T-helper 1 cell (primary cell): ENCODE measurements at places on chromosomes 5 and 9.

DNA sequence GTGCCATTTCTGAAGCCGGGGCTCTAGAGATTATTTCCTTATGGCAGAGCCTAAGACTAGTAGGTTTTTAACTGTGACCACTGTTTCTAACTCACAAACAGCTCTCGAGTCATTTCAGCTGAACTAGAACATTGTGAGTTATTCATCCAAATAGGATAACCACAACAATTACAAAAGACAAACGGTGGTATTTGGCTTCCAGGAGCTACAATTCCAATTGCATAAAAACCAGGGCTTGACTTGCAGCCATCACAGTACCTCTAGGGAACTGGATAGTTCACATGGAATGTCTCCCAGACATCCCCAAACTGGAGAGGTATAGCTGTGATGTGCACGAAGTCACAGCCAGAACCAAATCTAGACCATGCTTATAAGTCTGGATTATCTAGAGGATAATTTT, 224.8 kb downstream of the FAM114A2 start:
- no peak for DNase-seq

DNA sequence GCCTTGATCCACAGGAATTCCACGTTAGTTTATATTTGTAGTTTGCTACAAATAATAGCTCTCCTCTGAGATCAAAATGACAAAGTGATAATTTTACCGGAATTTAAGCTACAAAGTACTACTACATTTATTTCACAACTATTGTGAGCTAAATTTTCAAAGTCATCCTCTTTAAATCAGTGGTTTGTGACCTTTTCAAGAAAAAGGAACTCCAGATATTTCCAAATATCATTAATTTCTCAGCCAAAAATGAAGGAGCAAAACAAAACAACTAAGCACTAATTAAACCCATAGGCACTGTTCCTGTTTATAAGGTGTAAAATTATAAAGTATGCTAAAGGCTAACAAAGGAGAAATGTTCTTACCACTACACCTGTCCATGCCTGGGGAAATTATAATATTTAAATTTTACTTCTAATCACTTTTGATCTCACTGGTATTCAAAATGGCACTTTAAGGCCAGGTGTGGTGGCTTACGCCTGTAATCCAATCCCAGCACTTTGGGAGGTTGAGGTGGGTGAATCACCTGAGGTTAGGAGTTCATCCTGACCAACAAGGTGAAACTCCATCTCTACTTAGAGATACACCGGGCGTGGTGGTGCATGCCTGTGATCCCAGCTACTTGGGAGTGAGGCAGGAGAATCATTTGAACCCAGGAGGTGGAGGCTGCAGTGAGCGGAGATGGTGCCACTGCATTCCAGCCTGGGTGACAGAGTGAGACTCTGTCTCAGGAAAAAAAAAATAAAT, 77.5 kb downstream of the CEMIP2 start:
- DNase-seq = no peak

- DNase-seq = no peak
Measured at GRCh38 chr5:1963941-1964451, 81.3 kb upstream of the IRX4 start.

DNA sequence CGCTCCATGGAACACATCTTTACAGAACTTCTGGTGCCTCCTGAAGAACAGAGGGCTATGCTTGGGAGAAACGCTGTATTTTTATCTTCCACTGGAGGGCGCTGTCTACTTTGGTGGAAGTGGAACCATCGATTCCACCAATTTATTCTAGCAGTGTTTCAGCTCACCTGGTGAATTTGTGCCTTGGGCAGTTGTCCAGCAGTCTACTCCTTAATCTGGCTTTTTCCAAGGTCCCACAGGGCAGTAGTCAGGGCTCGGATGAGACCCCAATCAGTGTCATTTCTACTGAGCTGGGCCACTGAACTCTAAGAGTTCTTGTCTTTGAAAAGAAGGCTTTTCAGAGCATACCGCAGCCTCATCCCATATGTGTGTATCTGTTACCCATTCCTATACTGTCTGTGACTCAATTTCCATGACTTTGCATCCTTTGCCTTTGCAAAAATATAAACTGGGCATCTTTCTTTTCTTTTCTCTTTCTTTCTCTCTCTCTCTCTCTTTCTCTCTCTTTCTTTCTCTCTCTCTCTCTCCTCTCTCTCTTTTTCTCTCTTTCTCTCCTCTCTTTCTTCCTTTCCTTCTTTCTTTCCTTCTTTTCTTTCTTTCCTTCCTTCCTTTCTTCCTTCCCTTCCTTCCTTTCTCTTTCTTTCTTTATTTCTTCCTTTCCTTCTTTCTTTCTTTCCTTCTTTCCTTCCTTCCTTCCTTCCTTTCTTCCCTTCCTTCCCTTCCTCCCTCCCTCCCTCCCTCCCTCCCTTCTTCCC, 138.4 kb upstream of the ZNF618 start:
- DNase-seq = peak; percentile 10

DNA sequence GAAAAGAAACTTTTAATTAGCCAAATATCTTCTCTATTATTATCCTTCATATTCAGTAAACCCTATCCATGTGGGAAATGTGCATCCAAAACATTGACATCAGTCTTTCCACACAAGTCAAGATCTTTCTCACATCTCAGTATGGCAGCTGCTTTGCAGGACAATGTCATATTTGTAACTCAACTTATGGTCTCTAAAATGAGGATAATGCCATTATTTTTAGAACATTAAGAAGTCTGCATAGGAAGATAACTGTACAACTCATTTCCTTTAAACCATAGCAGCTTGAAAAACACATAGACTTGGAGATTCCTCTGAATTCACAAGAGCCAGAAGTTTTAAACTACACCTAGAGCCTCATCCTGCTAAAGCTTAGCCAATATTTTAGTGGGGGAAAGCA, 43.7 kb downstream of the MCTP1 start:
- DNase-seq = no peak

GRCh38 chr9:132768932-132769905, 99.0 kb downstream of the GTF3C4 start:
- DNase-seq = peak; percentile 42

DNA sequence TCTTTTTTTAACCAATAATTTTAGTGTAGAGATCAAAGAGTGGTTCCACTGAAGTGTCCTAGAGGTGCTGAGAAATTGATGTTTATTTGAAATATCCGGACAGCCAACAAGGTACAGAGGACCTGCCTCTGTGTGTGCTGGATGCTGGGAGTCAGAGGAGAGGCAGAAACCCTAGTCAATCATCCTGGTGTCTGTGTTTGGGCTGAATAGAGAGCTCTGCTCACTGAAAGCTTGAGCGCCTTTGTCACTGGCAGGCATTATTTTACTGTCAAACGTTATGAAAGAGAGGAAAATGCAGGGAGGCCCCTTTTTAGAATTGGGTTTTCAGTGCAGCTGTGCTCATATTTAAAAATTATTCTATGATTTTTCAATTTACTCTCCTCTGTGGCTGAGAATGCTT, 480.3 kb upstream of the TYRP1 start:
- no peak for DNase-seq

- no peak for DNase-seq
Measured at GRCh38 chr5:82734347-82734746, 342.8 kb downstream of the TMEM167A start.

DNA sequence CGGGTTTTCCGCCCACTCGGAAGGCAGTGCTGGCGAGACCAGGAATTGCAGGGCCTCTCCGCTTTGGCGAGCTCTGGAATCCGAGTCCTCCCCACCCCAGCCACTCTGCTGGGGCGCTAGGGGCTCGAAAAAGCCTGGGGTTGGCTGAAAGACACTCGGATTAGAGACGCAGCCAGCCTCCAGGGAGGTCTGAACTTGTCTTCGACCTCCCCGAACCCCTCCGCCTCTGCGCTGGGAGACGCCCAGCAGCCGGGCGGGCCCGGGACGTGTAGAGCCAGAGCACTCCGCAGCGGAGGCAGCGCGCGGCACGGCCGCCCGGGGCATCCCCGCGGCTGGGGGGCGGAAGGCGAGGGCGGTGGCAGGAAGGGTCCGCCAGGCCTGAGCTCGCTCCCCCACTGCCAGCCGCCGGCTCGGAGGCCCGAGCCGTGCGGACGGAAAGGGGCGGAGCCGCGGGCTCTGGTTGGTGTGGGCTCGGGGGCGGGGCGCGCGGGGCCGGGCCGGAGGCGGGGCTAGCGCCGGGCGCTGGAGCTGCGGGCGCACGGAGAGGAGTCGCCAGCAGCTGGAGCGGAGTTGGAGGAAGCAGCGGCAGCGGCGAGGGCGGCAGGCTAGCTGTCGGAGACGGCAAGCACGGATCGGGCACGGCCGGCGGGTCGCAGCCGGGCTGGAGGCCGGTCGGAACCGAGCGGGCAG, at the start of gene PIK3R1:
Gene PIK3R1 (plus strand): TSS at position 549 of the 690 bp plus-strand sequence. CDS start 10,920 bp downstream, outside the sequence.
- DNase-seq = peak; percentile 92

GRCh38 chr5:181161534-181162175, 14.3 kb downstream of the OR2V2 start:
- DNase-seq = no peak

- DNase-seq = no peak
Measured at GRCh38 chr5:58505971-58506640, 14.9 kb downstream of the GAPT start.

GRCh38 chr9:107693625-107694326, 204.2 kb upstream of the KLF4 start:
- DNase-seq = no peak
